ENCODE measurements at places on chromosomes 12 and 14.

- DNase-seq = no peak
These were observed 363.3 kb downstream of the PAWR start for GRCh38 chr12:79327465-79327864.

DNA sequence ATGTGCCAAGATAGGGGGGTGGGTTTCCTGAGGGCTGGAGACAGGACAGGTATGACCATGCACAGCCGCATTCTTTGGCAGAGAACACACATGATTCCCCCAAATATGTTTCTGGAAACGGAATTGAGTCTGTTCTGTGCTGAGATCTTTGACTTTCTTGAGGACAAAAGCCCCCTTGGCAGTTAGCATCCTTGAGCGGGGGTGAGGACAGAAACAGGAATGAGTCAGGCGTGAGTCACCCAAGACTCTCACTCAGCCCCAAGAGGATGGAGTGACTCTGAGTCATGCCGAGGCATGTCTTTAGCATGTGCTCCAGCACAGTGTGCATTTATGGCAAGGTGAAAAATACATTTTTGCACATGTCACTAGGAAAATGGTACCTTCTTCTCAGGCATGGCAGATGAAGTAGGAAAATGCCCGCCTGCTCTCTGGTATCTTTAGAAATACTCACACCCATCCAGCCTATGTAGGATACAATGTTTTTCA, 52.1 kb downstream of the DAD1 start:
- DNase-seq = no peak

- DNase-seq = no peak
These were observed 325.8 kb upstream of the OR4E1 start for GRCh38 chr14:21999402-21999801.

GRCh38 chr14:53193193-53193592, 40.1 kb upstream of the DDHD1 start:
- no peak for DNase-seq

GRCh38 chr14:100442498-100443490, 119.7 kb downstream of the SLC25A47 start:
- DNase-seq = no peak

DNA sequence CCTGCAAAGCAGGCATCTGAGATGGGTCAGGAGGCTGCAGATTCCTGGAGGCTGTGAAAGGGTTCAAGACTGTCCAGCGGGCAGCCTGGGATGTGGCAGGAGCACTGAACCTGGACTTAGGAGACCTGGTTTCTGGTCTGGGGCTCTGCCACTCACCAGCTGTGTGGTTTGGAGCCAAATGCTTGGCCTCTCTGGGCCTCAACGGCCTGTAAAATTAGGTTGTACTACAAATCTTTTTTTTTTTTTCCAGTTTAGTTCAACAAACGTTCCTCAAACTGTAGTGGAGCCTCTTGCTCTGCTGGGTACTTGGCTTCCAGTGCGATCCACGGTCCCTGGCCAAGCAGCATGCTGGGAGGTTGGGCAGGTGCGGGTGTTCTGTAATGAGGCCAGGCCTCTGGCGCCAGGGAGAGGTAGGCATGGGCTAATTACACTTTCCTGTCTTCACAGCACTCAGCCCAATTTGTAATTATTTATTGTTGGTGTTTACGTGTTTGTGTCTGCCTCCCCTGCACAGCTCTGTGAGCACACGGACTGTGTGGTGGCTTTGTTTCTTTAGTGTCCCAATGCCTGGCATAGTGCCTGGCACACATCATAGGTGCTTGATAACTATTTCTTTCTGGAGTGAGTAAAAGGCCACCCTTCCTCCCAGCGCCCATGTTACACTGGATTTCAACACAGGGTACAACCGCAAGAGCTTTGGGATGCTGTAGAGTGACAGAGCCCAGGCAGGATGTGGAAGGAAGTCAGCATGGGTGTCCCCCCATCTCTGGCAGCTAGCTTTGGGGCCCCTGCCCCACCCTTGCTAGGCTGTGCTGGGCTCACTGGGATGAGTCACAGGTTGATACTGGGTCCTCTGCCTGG, 5.8 kb upstream of the KRT80 start:
- no peak for DNase-seq

- DNase-seq = no peak
These were observed 8.9 kb upstream of the FOXN3 start for GRCh38 chr14:89425931-89426330.

DNA sequence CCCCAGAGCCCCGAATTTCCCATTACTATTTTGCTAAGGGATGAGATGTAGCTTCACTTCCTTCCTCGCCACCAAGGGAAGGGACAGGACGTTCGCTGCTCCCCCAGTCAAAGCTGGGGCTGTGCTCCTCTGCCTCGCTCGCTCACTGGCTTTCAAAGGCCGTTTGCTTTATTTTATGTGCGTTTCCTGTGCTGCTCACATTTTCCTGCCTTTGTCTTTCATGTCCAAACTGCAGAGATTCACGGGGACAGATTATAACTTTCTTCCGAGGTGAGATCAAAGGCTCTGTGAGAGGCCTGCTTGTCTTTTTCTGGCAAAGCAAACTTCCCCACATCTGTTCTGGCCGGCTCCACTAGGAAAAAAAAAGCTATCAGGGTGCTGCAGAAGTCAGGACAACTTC, 76.0 kb upstream of the FZD10 start:
- DNase-seq = no peak

DNA sequence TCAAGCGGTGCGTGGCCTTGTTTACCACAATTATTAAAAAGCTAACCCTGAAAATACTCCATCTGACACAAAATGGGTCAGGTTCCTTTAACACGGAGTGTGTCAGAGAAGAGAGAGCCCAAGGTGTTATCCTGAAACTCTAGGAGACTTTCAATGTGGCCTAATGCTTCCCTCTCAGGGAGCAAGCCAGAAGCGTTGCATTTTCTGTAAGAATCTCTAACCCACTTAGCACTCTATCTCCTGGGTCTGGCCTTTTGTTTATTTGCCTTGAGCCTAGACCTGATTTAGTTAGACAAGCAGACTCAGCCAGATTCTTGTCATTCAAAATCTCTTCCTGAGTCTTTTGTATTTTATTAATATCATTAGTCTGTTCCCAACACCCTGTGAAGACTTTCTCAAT, 184.0 kb upstream of the SYT1 start:
- no peak for DNase-seq

- no peak for DNase-seq
These were observed 474 bp downstream of the FITM1 start for GRCh38 chr14:24130717-24131548.

- no peak for DNase-seq
These were observed 42.1 kb downstream of the MAP1LC3B2 start for GRCh38 chr12:116600959-116601918.

DNA sequence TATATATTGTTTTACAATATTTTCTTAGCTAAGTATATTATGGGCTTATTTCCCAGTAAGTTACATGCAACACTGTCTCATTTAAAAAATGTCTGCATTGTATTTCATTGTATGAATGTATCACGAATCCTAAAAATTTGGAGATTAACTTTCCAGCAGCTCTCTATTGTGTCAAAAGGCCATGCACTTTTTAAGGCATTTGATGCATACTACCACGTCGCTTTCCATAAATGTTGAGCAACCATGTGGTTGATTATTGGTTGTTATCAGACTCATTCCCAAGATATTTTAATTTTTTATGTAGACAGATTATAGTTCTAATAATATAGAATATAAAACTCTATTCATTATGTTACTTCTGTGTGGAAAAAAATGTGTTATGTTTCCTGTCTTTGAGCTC, 79.9 kb downstream of the SMOC1 start:
- DNase-seq = no peak

DNA sequence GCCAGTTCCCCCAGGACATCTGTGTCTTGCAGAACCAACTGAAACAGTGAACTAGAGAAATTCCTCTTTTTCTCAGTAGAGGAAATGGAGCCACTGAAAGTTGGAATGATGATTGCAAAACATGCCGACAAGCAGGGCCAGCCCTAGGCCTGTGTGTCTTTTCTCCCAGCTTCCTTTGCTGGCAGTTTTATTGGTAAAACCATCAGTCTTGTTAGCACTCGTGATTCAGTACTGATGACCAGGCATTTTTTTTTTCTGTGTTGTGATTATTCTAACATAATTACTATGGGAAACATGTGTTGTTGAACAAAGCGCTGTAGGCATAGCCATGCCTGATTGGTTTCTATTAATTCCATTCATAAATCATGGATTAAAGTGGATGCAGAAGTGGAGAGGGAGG, 620.7 kb downstream of the AACS start:
- DNase-seq = no peak

DNA sequence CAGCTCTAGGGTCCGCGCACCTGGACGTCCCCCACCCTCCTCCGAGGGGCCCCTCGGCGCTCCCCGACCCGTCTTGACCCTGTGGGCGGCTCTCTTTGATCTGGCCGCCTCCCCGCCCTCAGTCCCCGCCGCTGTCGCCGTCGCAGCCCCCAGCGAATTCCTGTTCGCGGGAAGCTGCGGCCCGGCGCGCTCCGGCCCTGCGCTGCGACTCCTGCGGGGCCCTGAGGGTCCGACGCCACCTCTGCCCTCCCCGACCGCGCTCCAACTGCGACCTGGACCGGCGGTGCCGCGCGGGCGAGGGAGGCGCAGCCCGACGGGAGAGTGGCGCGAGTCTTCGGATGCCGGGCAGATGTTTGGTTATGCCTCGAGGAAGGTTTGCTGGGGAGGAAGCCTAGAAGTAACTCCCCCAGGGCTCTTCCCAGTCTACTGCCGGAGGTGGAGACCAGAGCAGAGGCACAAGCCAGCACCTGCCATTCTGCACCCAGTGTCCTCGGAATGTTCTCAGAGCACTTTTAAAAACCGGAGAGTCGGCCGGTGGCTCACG, 440 bp upstream of the ISM2 start:
- DNase-seq = no peak

DNA sequence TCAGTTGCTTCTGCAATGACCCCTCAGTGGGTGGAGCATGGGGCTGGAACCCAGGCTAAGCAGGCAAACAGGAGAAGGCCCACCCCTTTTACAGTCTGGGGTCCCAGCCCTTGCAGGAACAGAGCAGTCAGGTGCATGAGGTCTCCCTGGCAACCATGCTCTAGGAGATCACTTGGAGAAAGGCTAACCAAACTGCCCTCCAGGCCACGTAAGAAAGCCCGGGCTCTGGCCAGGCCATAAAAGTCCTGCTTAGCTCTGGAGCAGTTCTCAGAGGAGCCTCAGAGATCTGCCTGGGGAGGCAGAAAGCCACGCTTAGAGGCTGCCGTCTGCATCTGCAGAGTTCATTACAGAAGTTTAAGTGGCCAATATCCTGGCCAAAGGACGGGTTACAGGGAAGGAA, 15.0 kb upstream of the TC2N start:
- DNase-seq = no peak

DNA sequence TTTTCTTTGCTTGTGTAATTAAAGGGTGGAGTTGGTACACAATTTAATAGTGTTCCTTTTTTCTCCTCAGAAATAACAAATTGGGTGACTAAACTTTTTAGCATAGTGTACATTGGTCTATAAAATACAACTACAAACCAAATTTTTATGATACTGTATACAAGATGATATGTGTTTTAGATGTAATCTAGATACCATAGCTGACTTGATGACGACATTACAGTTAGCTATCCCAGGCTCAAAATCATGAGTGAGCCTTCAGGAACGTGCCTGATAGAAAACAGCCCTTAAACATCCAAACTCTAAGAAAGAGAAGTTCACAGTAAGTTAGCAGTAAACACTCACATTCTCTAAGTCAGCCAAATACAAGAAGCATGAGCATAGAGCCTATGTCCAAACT, 99.0 kb upstream of the SSTR1 start:
- no peak for DNase-seq

DNA sequence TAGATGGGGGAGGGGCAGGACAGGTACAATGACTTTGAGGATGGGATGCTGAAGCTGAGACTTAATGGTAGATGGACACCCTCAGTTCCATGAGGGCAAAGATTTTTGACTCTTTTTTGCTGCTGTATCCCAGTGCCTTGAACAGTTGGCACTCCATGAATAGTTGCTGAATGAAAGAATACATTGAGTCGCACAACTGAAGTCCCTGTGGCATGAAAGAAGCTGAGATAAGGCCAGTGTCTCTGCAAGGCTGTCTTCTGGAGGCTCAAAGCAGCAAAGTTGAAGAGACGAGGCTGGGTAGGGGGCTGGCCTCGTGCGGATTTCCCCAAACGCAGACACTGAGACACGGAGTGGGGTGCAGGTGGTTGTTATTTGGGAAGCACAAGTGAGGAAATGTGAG, 179.3 kb downstream of the ADCK1 start:
- no peak for DNase-seq

GRCh38 chr14:105508601-105509000, 17.6 kb downstream of the TEDC1 start:
- no peak for DNase-seq

DNA sequence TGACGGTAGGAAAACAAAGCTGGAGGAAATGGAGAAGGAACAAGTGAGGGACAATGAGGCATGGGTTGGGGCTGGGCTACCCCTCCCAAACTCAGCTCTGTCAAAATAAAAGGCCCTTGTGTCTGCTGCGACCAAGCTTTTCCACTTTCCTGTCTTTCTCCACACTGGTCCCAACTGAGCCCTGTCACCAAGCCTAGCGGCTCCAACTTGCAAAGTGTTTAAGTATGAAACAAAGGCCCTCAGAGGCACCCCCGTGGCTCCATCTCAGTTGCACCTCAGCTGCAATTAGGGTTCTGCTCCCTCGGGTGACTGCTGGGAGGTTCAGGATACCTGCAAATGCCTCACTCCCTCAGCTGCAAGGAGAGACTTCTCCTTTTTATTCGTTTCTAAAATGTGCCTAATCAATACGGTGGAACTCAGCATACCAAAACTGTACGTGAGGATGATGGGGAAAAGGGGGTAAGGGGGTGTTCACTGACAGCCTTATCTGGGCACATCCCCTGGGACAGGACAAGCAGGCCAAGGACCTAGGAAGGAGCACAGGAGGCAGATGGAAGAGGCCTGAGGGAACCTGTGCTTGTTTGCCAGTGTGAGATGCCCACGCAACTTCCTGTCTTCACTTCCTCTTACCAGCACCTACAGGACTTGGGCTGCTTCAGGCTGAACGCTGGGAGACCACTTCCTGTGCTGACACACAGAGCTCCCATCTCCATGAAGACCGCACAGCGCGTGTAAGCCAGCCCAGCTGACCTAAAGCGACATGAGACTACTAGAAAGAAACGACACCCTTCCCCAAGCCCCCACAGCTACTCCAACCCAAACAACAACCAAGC, 8.9 kb downstream of the VAMP1 start:
- peak; percentile 65 for DNase-seq

Data from esophagus squamous epithelium (tissue), 5 donors.